ENCODE measurements at places on chromosomes 4 and X. TPM values are rescaled to one million over a fixed set of nuclear protein-coding genes. Genes with fewer than 3 reads are reported as not detected.

The SHOX gene
- total RNA-seq, result 0.23 TPM

The GPC3 gene
- 11.8 TPM for total RNA-seq

The CDKL5 gene
- 38.5 TPM for total RNA-seq

The KCTD8 gene
- 9.5 TPM for total RNA-seq

The IDUA gene
- 7.8 TPM for total RNA-seq

The HTRA3 gene
- 2.8 TPM for total RNA-seq
